Hematopoietic multipotent progenitor cell treated with erythropoietin and hydrocortisone succinate and interleukin-3 and kit ligand, for 15 days (in vitro differentiated cells): ENCODE measurements at places on chromosomes 1 and 21.

DNA sequence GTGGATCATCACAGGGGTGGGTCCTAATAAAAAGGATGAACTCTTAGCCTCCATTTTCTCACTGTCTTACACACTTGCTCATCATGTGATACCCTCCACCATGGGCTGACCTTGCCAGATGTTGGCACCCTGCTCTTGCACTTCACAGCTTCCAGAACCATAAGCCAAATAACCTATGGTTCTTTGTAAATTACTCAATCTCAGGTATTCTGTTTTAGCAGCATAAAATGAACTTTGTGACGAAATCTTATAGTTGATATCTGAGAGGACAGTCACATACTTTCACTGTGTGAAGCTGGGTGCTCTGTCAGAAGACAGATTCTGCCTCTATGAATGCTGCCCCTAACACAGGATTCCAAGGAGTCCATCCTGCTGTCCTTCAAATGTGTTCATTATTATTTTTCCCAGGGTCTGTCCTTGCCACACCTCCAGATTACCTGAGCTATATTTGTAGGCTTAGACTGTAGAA lies 13.8 kb downstream of the DUSP10 start:
- no peak for DNase-seq

- DNase-seq, result no peak
Observed at GRCh38 chr1:109846846-109847245, 63.8 kb upstream of the CSF1 start.

GRCh38 chr1:205356440-205357139 lies at the start of gene KLHDC8A:
TSS of gene KLHDC8A (minus strand) at chr1:205356922. CDS start at chr1:205343604, 13,318 bp downstream.
- DNase-seq, result no peak

GRCh38 chr1:152398812-152399698 lies 15.0 kb downstream of the CRNN start:
- DNase-seq, result no peak

- DNase-seq, result no peak
Observed at GRCh38 chr1:100583827-100584226, 45.9 kb downstream of the GPR88 start.

GRCh38 chr1:78887458-78887857 lies 119.1 kb downstream of the ADGRL4 start:
- DNase-seq, result no peak

GRCh38 chr1:231776010-231776756 lies 149.6 kb downstream of the DISC1 start:
- no peak for DNase-seq
